ENCODE measurements at places on chromosomes 3 and 15. TPM values are rescaled to one million over a fixed set of nuclear protein-coding genes. Genes with fewer than 3 reads are reported as not detected.

The SLC12A8 gene
- 11.7 TPM for total RNA-seq

The ABHD10 gene
- 45.0 TPM for total RNA-seq

The WHAMM gene
- 4.5 TPM for total RNA-seq

The EFCC1 gene
- not detected for total RNA-seq

The CPNE9 gene
- 0.07 TPM for total RNA-seq

The XCR1 gene
- not detected for total RNA-seq

The CYP11A1 gene
- not detected for total RNA-seq

The PLOD2 gene
- total RNA-seq: 76.1 TPM

The GOLGA8J gene
- total RNA-seq: not detected

The CCR9 gene
- total RNA-seq: not detected

The SIDT1 gene
- 18.4 TPM for total RNA-seq

The SPATA12 gene
- 0.47 TPM for total RNA-seq

The MAGEL2 gene
- not detected for total RNA-seq

The GHSR gene
- not detected for total RNA-seq

The ISY1 gene
- 18.1 TPM for total RNA-seq

The CHDH gene
- total RNA-seq: 3.2 TPM

The PARP3 gene
- 19.3 TPM for total RNA-seq

The MRAS gene
- total RNA-seq: 5.3 TPM

The FEZF2 gene
- not detected for total RNA-seq

The DAG1 gene
- total RNA-seq: 111 TPM

The SLC15A2 gene
- 0.91 TPM for total RNA-seq

The CADM2 gene
- total RNA-seq: not detected

The SFMBT1 gene
- 10.8 TPM for total RNA-seq

The TEX55 gene
- 0.33 TPM for total RNA-seq

The ACOX2 gene
- 10.8 TPM for total RNA-seq

The MYRIP gene
- total RNA-seq: not detected

The RTP1 gene
- total RNA-seq: not detected

The TEX9 gene
- 3.3 TPM for total RNA-seq

The GOLGA8M gene
- 0.51 TPM for total RNA-seq

The NR1I2 gene
- 0.04 TPM for total RNA-seq

The C3orf22 gene
- not detected for total RNA-seq

The LMCD1 gene
- total RNA-seq: 8.2 TPM

The NDUFAF3 gene
- total RNA-seq: 211 TPM

The FGD5 gene
- total RNA-seq: not detected

The LSMEM2 gene
- total RNA-seq: not detected

The PLSCR2 gene
- not detected for total RNA-seq

The BCHE gene
- not detected for total RNA-seq

The FRMD5 gene
- total RNA-seq: 12.2 TPM

The STARD5 gene
- 5.9 TPM for total RNA-seq

The DMXL2 gene
- total RNA-seq: 11.1 TPM

The RPP25 gene
- total RNA-seq: 7.1 TPM

The ATR gene
- 15.6 TPM for total RNA-seq

The ADAMTS9 gene
- not detected for total RNA-seq

The SHC4 gene
- total RNA-seq: 4.3 TPM

The MOBP gene
- total RNA-seq: not detected

The CCR8 gene
- total RNA-seq: not detected

The USP4 gene
- 19.9 TPM for total RNA-seq

The SAMMSON gene
- not detected for total RNA-seq

The MNS1 gene
- 4.3 TPM for total RNA-seq

The FETUB gene
- total RNA-seq: not detected

The KNG1 gene
- total RNA-seq: not detected

The GOLGA8S gene
- total RNA-seq: not detected

All from PC-3 (cell line).